ENCODE measurements at places on chromosomes 3 and 15. TPM values are rescaled to one million over a fixed set of nuclear protein-coding genes. Genes with fewer than 3 reads are reported as not detected.

DNA sequence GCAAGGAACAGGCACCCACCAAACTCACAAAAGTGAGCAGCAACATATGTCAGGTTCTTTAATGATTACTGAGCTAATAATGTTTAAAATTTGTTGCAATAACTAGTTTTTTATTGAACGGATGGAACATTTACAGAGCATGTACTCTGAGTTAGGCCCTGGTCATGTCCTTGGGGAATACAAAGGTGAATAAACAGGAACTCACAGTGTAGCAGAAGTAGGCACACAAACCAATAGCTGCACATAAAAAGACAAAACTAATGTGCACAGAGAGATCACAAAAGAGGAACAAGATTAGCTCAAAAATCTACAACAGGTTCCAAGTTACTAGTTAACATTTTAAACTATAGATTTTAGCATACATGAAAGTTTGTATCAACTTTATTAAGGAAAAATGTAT lies 505.3 kb upstream of the PPP2R3A start:
- DNase-seq, result no peak

- no peak for DNase-seq
Observed at GRCh38 chr15:42820811-42821210, 83.9 kb upstream of the CDAN1 start.

The SKOR1 gene
- total RNA-seq, result 0.57 TPM

DNA sequence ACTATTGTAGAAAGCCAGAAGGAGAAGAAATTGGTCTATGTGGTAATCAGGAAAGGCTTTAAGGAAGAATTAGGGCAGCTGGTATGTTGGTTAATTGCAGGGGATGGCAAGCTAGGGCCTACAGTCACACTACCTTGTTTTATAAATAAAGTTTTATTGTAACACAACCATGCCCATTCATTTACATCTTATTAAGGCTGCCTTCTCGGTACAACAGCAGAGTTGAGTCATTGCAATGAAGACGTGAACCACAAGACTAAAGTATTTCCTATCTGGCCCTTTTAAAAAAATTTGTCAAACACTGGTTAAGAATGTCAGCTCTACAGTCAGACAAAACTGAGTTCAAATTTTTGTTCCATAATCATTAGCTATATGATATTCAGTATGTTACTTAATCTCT lies 8.3 kb downstream of the SERPINI1 start:
- DNase-seq, result no peak

DNA sequence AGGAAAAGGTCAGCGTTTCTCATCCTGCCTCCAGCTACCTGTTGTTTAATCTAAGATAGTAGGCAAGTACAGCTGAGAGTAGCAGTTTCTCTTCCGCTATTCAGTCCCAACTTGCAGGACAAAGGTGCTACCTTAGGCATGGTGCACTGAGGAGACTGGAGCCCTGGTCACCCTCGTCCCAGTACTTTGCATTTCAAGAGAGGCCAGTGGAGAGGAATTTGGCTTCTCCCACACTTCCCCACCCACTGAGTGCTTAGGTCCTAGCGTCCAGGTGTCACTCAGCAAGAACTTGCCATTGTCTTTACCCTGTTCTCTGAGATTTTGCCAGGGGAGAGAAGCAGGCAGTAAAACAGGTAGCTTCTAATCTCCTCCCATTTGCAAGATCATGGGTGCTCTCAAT lies 12.5 kb upstream of the RPN1 start:
- no peak for DNase-seq

The SLC2A2 gene
- 12.6 TPM for total RNA-seq

The CPA3 gene
- total RNA-seq, result 47.9 TPM

DNA sequence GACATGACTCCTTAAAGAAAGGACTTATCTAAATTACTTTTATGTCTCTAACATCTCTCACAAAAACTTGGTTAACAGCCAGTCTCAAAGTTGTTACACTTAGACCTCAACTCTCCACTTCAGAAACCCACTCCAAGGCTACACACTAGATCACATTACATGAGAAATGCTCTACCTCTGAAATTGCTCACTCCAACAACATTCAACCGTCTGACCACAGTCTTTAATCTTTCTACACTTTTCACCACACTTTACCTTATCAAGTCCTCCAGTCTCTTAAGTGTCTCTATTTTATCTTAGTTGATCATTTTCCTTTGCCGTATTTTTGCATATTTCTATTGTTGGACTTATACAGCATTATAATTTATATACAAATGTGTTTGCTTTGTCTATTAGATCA lies 5.8 kb downstream of the SLC12A6 start:
- no peak for DNase-seq

The RASL12 gene
- total RNA-seq, result 7.6 TPM

GRCh38 chr3:104717828-104718196 lies 648.9 kb upstream of the ALCAM start:
- no peak for DNase-seq

- no peak for DNase-seq
Observed at GRCh38 chr3:125594125-125594524, 1.2 kb downstream of the OSBPL11 start.

The NR2E3 gene
- total RNA-seq, result 0.19 TPM

DNA sequence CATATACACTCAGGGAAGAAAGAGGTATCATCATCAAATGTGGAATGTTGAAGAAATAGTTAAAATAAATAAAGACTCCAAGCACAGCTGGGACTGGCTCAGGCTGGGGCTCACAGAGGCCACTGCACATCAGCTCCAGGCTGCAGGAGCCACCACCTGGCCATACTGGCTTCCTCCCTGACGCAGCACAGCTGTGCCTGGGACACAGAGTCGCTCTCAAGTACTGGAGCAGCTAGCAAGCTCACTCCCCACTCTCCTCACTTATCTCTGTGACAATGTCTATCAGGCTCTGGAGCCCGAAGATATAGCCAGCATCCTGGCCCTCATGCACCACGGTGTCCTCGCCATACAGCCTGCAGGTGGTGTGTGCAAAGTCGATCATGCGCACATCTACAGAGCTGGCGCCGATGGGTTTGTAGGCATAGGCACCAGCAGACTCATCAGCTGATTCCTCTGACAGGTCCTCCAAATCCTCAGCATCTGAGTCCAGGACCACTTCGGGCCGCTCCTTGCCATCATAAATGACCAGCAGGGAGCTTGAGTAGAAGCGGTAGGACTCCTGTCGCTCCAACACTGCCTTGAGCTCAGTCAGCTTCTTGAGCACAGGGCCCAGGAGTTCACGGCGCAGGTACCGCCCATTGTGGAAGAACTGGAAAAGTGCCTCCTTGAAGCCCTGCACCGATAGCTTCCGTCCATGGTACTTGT lies 2.5 kb upstream of the NCKIPSD start:
- no peak for DNase-seq

DNA sequence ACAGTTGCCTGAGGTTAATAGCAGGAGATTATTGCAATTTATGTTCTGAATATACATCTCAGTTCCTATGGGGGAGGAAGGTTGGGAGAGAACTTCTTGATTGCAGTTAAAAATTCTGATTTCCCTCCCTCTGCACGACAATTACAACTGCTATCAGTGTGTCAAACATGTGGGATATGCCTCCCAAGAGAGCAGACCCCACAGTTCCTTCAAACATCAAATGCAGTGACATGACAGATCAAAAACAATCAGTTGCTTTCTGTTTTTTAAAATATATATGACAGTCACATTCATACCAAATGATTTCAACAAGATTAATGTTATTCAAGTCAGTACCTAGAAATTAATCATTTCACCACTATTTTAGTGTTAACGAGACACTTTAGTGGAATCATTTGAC lies 639.0 kb downstream of the EDEM1 start:
- DNase-seq, result no peak

The CMTM6 gene
- total RNA-seq, result 63.3 TPM

DNA sequence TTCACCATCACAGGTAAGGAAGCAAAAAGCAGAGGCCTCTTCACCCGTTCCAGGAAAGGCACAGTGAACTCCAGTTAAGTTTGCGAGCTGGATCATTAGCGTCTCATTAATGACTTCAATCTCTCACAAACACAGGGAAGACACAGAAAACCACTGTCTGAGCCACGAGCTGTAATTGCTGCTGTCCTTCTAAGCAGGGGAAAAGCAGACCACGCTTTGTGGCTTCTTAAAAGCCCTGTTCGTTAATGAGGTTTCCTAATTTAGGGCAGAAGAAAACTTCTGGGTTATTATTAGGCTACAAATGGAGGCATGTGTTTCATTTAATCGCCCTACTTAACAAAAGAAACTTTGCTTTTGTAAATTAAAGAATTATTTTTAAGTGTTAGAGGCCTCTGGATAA lies 50.6 kb upstream of the FAM174B start:
- no peak for DNase-seq

GRCh38 chr3:141275032-141275422 lies 43.4 kb downstream of the PXYLP1 start:
- no peak for DNase-seq

GRCh38 chr3:145817870-145818483 lies 343.0 kb downstream of the PLOD2 start:
- no peak for DNase-seq

DNA sequence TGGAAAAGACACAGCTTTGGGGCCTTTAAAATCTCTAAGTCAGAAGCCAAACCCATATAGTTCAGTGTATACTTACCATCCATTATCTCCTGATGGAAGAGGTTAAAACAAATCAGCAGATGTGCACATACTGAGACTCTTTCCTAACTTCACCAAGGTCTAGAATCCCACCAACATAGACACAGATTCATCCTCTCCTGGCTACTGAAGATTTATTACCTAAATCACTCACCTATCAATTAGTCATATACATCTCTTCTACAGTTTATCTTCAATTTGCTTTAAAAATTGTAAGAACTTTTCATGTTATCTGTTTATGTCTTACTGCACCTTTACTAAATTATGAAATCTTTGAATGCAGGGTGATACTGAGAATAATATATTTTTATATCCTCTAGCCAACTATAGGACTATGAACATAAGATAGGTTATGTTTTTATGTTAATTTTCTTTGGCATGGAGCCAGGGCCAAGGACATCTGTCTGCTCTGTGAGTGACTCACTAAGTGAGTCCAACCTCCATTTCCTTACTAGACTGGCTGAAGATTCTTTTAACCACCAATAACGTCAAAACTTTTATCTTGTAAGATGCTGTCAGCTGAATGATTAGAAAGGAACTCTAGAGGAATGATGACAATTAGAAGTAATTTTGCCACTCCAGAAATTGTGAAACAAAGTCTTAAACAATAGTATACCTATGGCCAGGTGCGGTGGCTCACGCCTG lies 397.6 kb downstream of the FOXP1 start:
- DNase-seq, result no peak

DNA sequence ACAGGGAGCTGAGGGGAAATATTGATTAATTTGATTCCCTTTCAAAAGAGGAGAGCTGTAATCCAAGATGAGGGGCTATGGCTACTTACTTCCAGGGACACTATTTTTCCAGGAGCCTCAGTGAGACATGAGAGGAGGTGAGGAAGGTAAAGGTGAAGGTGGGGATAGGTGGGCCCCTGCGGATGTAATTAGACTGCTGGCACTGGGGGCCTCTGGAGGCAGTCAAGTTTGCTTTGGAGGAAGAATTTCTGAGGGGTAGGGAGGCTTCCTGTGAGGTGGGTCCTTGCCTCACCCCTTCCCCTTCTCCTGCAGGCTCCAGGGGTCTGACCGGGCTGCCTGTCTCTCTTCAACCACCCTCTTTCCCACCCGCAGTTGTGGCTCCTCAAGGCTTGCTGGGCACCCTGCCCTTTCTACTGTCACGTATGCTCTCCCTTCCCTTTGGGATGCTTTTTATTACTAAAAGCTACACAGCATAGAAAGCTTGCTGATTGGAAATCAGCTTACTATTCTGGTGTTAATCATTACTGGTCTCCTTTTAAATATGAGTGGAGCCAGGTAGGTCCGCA lies 22.5 kb downstream of the GASK1A start:
- DNase-seq, result no peak

GRCh38 chr15:79090487-79091203 lies at the start of gene RASGRF1:
Gene RASGRF1 (minus strand): TSS chr15:79090780. CDS start chr15:79090498, 282 bp downstream.
- peak; percentile 33 for DNase-seq

DNA sequence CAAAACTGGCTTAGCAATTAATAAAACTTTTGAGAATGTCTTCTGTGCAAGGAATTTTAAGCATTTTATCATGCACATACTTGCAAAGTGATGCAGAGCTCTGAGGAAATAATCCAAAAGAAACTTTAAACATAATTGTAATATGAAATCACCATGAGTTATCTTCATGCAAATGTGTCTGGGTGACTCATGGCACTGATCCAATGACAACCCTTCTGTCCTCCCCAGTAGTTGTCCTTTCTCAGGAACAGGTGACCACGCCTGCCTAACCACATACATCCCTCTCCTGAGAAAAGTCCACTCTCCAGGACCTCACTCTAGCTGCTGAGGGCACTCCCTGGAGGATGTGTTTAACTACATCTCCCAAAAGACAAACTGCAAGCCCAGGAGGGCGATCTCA lies 530.6 kb upstream of the IL12A start:
- DNase-seq, result no peak

The COL8A1 gene
- total RNA-seq, result 24.2 TPM

DNA sequence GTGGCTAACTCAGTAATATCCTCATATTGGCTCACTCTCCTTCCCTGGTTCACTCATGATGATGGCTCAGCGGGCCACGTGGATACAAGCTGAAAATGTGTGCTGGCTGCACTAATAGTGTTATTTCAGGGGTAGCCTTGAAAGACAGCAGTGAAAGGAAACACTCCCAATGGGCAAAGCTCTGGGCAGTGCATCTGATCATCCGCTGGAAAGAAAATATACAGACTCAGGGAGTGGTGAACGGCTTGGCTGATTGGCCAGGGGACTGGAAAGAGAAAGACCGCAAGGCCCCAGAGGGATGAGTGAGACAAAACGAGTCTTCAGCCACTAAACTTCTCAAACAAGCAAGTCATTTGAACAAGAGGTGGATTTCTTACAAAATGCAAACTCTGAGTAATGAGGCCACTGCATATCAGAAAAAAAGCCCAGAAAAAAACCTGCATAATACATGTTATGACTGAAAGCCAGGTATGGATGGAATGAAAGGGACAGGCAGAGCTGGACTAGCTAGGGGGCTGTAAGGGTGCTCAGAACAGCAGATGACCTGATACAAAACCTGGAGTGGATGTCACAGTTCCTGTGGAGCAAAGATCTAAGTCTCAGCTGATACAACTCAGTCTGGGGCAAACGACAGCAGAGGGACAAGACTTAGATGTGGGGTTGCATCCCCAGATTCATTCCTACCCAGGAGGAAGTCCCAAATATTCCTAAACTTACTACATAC lies 33.3 kb downstream of the CMTM6 start:
- DNase-seq, result no peak

The PSTPIP1 gene
- total RNA-seq, result 22.1 TPM

DNA sequence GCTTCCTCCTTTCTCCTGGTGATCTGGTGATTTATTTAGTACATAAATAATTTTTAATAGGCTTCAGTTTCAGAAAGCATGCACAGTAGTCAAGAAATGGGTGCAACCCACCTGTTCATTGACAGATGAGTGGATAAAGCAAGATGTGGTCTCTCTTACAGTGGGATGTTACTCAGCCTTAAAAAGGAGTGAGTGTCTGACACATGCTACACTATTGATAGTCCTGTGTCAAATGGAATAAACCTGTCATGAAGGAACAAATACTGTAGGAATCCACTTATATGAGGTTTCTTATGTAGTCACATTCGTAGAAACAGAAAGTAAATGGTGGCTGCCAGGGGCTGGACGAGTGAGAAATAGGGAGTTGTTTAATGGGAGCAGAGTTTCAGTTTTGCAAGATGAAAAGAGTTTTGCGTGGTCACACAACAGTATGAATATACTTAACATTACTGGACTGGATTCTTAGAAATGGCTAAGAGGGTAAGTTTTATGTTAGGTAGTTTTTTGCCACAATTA lies 56.0 kb upstream of the PPARG start:
- no peak for DNase-seq
